ENCODE measurements at places on chromosomes 5 and 9. TPM values are rescaled to one million over a fixed set of nuclear protein-coding genes. Genes with fewer than 3 reads are reported as not detected.

- no peak for DNase-seq
Measured at GRCh38 chr9:130785940-130786508, 49.0 kb upstream of the ABL1 start.

DNA sequence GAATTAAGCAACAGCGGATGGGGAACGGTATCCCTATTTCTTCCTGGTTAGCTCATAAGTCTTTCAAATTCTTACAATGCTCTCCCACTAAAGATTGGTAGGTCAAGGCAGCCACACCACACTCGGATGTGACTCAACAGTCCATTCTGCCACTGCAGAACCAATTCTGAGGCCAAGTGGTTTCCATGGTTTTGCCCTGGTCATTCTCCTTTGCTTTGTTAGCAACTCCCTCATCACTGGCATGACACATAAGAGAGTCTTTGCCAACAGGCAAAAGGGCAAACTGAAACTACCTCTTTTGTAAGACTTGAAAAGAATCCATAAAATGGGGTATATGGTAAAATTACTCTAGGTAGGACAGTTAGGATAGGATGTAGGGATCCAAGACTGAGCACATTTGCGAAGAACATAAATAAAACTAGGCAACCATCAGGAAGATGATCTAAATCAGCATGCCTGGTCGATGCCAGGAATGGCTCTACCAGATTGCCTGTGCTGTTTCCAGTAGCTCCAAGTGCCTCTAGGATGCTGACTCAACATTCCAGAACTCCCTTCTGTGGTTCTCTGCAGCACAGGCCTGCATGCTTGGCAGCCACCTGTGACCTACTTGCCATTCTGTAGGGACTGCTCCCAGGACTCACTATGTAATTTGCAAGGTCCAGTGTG lies 105.4 kb downstream of the DCP2 start:
- no peak for DNase-seq

GRCh38 chr5:134444941-134445471 lies 33.3 kb upstream of the CDKN2AIPNL start:
- no peak for DNase-seq

DNA sequence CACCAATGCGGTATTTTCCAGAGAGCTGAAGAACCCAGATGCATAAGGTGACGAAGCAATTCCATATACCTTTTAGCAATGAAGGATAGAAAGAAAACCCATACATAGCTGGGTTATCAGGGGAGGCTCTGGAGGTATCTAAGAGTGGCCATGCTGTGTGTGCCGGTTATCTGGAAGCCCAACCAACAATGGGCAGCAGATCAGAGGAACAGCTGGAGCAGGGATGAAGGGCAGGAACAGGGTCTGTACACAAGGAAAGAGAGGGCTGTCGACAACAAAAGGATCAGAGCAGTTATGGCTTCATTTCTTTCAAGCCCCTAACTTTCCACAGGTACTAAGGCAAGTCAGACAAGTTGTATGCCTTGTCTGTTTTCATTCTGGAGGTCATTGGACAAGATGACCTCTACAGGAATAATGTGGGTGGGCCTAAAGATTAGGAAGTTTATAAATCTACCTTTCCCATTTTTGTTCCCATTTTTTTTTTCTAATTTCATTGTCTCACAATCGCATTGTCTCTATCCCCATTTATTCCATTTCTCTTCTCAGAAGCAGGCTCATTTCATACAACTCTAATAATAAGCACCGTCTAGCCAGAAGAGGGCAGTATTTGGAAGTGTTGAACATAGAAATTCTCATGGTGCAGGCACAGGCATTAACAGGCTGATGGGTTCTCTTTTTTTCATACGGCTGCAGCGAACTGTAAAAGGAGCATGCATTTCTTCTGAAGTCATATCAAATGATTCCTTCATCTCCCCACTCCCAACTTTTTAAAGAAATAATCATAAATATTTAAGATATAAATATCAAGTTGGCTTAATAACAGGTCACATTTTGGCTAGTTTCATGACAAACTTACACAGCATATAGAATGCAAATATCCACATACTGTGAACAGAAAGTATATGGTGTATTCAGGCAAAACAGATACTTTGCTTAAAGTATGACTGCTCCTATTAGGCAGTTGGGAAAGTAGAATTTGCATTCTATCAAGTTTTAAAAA lies 63.5 kb downstream of the ZNF474 start:
- peak; percentile 70 for DNase-seq

- DNase-seq, result no peak
Measured at GRCh38 chr9:136249877-136250559, 4.4 kb upstream of the QSOX2 start.

- DNase-seq, result no peak
Measured at GRCh38 chr9:125439434-125440272, 178.0 kb downstream of the GAPVD1 start.

DNA sequence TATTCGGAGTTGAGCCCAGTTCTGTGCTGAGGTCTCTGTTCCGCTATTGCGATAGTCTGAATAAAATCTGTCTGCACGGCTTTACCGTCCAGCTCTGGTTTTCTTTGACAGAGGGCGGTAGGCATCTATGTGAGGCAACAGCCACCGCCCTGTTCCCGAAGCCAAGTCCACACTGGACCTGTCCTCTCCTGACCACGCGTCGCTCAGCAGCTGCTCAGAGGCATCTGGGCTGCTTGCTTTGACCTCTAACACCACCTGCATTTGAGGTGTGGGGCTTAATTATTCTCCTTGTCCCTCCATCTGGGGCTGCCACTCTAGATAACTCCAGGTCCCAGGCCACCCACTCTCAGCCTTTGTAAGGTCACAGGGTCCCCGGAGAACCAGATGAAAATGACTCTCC lies 168.4 kb upstream of the SMIM23 start:
- DNase-seq, result no peak

GRCh38 chr5:74542482-74542881 lies 98.0 kb downstream of the ENC1 start:
- no peak for DNase-seq

GRCh38 chr5:59182760-59183159 lies 599.9 kb downstream of the RAB3C start:
- no peak for DNase-seq

DNA sequence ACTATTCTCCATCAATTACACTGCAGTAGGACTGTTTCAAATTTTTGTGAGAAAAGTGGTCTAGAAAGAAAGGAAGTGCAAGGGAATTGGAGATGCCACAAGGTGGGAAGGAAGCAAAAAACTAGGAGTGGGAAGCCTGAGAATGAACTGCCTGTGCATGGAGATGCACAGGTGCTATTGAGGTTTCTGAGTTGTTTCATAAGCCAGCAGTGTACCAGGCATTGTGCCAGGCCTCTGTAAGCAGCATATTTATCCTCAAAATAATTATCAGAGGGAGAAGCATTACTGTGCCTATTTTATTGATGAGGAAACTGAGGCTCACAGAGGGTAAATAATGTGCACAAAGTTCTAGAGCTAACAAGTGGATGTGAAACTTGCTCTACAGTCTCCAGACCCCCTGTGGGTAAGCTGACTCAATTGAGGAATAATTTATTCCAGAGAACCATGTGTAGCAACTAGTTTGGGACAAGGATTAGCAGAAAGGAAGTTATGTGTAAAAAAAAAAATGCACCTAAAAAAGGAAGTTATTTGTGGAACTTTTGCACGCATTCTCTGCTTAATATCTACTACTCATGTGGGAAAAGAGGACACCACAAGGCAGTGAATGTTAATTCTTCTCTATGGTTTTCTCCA lies 96.7 kb downstream of the SNCAIP start:
- no peak for DNase-seq

- DNase-seq, result no peak
Measured at GRCh38 chr9:133355881-133356357, 368 bp downstream of the SURF1 start.

DNA sequence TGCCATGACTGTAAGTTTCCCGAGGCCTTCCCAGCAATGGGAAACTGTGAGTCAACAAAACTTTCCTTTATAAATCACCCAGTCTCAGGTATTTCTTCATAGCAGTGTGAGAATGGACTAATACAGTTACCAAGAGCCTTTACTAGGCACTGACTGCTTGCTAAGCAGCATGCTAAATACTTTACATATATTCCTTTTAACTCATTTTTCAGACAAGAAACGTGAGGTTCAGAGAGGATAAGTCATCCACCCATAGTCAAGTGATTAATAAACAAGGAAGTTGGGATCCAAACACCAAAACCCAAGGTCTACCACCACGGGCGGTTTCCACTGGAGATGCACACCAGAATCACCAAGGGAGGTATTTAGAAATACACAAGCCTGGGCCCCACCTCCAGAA lies 50.8 kb downstream of the GABBR2 start:
- no peak for DNase-seq

GRCh38 chr5:11760934-11761603 lies 143.2 kb downstream of the CTNND2 start:
- DNase-seq, result no peak

GRCh38 chr5:154237946-154238345 lies 47.4 kb downstream of the GALNT10 start:
- DNase-seq, result no peak

DNA sequence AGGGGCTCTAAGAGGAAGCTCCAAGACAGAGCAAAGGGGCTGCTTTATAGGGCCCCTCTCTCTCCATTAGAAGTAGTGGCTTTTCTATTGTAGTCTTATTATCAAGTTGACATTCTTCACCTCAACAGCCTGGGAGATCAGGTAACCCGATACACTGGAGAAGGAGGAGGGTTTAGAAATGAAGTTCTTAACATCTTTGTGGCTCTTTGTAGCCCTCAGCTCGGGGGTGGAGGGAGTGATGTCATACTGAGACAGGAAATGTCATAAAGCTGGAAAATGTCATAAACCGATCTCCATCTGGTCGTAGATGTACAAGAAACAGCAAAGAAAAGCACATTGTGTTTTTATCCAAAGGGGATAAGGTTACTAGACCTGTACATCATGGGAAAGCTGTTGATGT lies 17.9 kb downstream of the PDZD2 start:
- DNase-seq, result no peak

DNA sequence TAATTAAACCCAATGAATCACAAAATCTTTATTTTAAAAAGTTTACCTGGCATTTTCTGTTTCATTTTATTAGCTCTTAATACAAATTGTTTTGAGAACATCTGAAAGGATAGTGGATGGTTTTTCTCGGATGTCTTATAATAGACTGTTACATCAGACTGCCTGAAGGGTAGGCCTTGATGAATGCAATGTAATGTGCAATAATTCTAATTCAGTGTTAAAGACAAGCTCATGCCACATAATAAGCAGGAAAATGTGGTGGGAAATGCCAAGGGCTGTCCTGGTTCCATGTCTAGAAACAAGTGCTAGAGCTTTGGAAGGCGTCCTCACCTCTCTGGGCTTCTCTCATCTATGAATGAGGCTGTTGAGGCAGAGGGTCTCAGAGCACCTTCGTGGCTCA lies 148.1 kb downstream of the DEPDC1B start:
- no peak for DNase-seq

DNA sequence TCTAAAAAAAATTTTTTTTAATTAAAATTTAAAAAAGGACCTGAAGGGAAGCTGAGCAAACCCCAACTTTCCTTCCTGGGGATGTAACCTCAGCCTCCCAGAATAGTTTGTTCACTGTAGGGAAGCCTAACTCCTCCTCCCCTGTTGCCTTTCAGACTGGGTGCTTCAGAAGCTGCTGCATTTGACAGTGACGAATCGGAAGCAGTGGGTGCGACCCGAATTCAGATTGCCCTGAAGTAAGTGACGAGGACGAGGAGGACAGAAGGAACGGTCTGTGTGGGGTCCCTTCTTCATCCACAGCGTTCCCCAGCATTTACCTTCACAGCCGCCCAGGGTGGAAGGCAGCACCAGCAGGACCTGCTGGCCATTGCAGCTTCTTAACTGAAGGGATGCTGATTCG lies 57.7 kb upstream of the RARS1 start:
- DNase-seq, result no peak

GRCh38 chr5:97495301-97495700 lies 312.3 kb upstream of the RIOK2 start:
- DNase-seq, result no peak

DNA sequence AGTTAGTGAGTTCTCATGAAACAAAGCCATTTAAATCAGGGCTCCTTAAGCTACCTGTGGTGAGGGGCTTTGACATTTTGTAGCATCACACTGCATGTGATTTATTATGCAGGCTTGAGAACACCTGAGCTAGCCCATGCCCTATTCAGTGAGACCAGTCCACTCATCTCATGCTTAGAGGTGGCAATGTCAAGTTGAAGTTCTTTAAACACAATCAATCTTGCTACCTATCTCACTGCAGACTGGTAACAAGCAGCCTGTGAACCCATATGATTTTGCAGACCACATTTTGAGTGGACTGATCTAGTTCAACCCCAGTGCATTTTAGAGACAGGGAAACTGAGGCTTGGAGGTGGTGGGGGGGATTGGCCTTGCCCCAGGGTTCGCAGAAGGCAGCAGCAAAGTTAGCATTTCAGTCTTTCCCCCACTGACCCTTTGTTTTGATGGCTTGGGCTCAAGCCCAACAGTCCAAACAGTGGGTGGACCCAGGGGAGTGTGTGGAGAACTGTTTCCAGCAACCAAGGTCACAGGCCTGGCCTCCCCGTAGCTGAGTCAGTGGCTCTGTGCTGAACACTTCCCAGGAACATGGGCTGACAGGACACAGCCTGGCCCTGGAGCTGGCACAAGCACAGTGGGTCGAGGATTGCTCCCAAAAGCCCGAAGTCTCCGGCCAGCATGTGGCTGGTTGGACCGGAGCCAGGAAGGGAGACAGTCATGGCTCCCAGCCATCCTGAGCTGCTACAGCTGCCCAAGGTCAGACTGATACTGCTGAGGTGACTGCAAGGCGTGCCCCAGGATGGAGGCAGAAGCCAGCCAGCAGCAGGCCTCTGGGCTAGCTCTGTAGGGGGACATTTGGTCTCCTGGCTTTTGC lies 95.3 kb downstream of the RGS3 start:
- no peak for DNase-seq

GRCh38 chr5:175652741-175653663 lies 4.9 kb upstream of the HRH2 start:
- DNase-seq, result no peak

GRCh38 chr9:134185536-134186011 lies 21.2 kb upstream of the RNU6ATAC start:
- no peak for DNase-seq

DNA sequence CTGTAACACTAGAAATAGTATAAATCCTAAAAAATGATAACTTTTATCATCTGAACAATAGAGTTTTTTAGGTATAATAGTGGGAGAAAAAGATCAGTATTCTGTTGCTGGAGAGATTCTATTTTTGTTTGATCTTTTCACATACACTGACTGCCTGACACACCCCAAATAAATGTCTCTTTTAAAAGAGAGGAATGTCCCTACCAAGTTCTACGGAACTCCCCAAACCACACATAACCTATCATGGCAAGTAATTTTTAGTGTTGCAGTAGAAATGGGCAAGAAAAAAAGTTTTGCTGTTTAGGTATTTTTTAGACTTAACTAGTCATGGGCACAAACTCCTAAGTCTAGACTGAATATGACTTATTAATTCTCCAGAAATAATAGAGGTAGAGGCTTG lies 139.1 kb downstream of the ELAVL2 start:
- DNase-seq, result no peak

GRCh38 chr5:56527174-56527573 lies 288.2 kb upstream of the MAP3K1 start:
- no peak for DNase-seq

ZNF608 gene
- 103 TPM for polyA plus RNA-seq

MTAP gene
- 36.5 TPM for polyA plus RNA-seq

C5orf15 gene
- polyA plus RNA-seq, result 105 TPM

RNF208 gene
- polyA plus RNA-seq, result 7.8 TPM

MAP1B gene
- 21.6 TPM for polyA plus RNA-seq
